Cardiac muscle cell (in vitro differentiated cells and primary cell): ENCODE measurements at places on chromosomes 5 and 9. TPM values are rescaled to one million over a fixed set of nuclear protein-coding genes. Genes with fewer than 3 reads are reported as not detected.

Gene TAF1L
- polyA plus RNA-seq, result not detected in 2 replicates

DNA sequence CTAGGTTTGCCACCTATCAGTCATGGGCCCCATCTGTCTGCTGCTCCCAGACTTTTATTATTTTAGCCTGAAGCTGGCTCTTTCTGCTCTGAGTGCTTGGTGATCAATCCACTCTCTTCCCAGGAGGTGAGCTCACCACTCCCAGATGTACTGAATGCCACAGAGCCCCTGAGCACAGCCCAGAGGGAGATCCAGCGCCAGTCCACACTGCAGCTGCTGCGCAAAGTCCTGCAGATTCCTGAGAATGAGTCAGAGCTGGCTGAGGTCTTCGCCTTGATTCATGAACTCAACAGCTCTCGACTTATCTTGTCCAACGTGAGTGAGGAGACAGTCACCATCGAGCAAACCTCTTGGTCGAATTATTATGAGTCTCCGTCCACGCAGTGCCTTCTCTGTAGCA, 36.0 kb downstream of the HMGXB3 start:
- no peak for DNase-seq

Gene CDH12
- 0.56 and 0.97 TPM in 2 replicates for polyA plus RNA-seq

Gene SPATA31A3
- polyA plus RNA-seq, result not detected in 2 replicates

Gene PCDHGA11
- 0.64 and 1.7 TPM in 2 replicates for polyA plus RNA-seq

Gene RAI14
- polyA plus RNA-seq, result 9.6 and 13.4 TPM in 2 replicates

GRCh38 chr5:135543001-135543484, 7.3 kb upstream of the NEUROG1 start:
- no peak for DNase-seq

DNA sequence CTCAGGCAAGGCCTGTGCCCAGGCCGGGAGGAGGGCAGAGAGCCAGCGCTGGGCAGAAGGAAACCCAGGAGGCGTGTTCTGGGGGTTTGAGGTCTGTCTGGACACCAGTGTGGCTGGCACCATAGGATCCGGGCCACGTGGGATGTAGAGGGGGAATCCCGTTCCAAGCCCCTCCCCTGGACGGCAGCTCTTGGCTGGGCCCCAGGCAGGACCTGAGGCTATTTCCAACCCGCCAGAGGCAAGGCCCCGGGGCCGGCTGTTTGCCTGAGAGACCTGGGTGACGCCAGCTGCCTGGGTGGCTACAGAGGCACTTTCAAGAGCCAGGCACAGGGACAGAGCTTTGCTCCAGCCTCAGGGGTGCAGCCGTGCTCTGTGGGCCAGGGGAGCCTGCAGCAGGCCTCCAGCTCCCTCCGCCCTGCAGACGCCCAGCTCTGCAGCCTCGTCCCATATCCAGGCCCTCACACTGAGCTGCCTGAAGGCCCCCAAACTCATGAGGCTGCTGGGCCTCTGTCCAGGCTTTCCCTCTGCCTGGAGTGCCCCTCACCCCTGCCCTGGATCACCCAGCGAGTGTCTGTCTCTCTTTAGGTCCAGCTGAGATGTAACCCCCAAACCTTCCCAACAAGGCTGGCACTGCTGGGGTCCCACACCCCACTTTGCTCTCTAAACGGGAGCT, 56.6 kb upstream of the EGFL7 start:
- no peak for DNase-seq
